ENCODE measurements at places on chromosomes 2 and 18.

DNA sequence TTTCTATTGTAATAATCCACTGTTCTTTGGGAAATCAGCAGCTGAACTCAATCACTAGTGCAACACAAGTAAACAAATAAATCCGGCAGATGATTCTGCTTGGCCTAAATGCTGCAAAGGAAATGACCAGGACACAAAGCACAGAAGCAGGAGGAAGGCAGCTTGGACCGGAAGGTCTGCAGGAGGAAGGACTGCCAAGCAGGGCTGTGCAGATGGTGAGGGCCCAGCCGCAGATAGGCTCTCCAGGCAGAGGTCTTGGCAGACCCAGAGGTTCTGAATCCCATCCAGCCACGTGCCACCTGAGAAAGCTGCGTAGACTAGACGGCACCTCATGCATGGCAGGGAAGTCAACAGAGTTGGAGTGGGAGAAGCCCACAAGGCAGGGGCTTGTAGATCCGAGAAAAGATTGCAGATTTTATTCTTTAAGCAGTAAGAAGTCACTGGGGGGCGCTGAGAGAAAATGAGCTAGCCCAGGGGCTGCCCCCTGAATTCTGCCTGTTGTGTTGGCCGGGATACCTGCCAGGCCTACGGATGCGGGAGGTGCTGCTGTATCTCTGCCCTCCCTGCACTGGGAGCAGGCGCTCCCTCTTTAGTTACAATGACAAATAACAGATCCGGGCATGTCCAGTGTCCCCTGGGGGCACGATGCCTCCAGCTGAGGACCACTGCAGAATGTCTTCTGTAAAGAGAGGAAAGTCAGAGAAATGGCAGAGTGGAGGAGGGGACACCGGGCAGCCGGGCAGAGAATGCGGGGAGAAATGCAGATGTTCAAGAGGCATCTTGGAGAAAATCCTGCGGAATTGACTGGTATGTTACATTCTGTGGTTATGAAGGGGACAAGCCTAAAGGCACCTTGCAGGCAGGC lies 153.5 kb downstream of the PXDN start:
- H3K4me3 ChIP-seq, result no peak overlapping the region
- H3K36me3 ChIP-seq, result no peaks in the 10 kb centered on the region
- no peak overlapping the region for H3K27ac ChIP-seq
- no peaks in the 10 kb centered on the region for H3K27me3 ChIP-seq

DNA sequence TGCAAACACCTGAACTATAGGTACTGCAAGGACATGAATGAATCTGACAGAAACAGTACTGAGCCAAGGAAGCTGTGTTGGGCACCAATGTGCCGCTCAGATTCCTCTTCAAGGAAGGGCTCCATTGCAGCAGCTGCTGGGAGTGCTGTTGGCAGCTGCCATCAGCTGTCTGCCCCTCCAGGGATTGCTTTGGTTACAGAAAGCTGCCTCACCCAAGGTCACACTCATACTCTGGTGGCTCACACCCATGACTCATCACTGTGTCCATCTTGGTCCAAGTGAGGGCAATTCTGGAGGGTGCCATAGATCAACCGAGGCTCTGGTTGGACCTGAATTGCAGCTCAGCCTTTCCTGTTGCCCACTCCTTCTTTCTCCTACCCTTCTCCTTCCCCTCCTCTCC lies 24.4 kb upstream of the TRPM8 start:
- H3K4me3 ChIP-seq, result no peak overlapping the region
- H3K27me3 ChIP-seq, result no peaks in the 10 kb centered on the region
- H3K27ac ChIP-seq, result no peak overlapping the region
- no peaks in the 10 kb centered on the region for H3K36me3 ChIP-seq

DNA sequence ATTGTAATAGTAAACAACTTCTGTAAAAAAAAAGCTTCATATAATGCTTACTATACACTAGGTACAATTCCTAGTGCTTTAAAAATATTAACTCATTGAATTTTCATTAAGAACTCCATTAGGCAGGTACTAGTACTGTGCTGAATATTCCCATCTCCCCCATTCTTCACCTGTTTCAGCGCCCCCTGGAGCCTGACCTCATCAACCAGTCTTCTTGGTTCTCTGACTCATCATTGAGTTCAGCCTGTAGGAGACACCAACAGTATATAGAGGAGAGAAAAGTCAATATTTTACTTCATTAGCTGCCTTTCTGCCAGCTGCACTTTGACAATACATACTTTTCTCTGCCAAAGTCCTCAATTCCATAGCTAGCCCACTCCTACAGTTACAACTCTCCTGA lies 1009.9 kb upstream of the KLHL29 start:
- H3K4me3 ChIP-seq, result no peak overlapping the region
- no peak for DNase-seq
- no peak overlapping the region for H3K27ac ChIP-seq
- no peaks in the 10 kb centered on the region for H3K27me3 ChIP-seq
- H3K4me1 ChIP-seq, result no peaks in the 10 kb centered on the region

DNA sequence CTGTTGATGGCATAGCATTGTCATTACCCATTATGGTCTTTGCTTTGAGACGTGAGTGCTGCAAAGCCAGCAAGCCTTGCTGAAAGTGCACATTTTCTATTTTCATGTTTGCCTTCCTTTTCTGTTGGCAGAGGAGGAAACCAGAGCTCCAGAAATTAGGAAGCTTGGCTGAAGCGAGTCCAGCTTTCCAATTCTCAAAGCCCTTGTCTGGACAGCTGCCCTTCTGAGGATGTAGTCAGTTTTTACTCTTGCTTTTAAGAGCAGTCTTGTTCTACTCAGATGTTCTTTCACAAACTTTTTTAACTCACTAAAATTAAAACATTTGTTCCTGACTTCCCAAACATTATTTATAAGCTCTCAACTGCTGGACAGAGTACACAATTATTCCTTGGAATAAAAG lies 93.8 kb downstream of the ICOS start:
- H3K4me1 ChIP-seq, result no peaks in the 10 kb centered on the region
- H3K4me3 ChIP-seq, result no peak overlapping the region
- no peaks in the 10 kb centered on the region for H3K36me3 ChIP-seq
- no peaks in the 10 kb centered on the region for H3K27me3 ChIP-seq
- no peak overlapping the region for H3K27ac ChIP-seq
- no peak for DNase-seq

DNA sequence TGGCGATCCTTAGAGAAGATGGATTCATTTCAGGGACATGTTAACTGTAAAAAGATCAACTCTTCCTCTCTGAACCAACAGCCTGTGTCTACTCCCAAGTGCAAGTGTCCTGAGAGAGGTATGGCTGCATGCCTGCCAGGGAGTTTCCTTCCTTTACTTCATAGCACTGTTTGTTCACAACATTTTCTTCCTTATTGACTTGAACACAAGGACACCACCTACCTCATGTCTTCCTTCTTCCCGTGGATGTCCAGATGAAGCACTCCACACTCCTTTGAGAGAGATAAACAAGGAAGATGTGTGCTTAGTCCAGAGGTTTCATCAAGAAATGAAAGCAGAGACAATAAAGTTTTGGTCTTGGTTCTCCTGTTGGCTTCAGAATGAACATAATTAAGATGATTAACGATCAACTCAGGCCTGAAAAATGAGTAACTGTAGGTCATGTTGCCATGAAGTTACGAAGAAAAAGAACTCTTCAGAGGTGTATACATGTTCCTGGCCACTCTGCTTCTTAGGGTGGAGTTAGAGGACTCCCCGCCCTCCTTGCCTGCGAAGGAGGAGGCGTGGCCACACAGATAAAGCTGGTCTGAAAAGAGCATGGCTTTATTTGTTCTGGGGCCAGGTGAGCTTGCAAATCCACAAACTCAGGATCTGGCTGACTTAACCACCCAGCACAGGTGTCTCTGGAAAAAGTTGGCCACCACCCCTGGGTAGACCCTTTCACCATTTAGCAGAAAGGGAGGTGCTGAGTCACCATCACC lies 155.0 kb upstream of the KCTD1 start:
- no peak for DNase-seq
- H3K27ac ChIP-seq, result no peak overlapping the region
- no peak overlapping the region for H3K4me3 ChIP-seq
- H3K36me3 ChIP-seq, result no peaks in the 10 kb centered on the region
- no peaks in the 10 kb centered on the region for H3K27me3 ChIP-seq
- no peaks in the 10 kb centered on the region for H3K4me1 ChIP-seq
